ENCODE measurements at places on chromosomes 7 and 10. TPM values are rescaled to one million over a fixed set of nuclear protein-coding genes. Genes with fewer than 3 reads are reported as not detected.

- peak; percentile 74 for DNase-seq
- H3K27me3 ChIP-seq, result no peaks in the 10 kb centered on the region
- H3K27ac ChIP-seq, result peak overlapping the region; percentile 60
- H3K4me3 ChIP-seq, result no peak overlapping the region
- H3K4me1 ChIP-seq, result peaks cover 6% of the 10 kb centered on the region
Observed at GRCh38 chr7:104951546-104951945, 62.5 kb upstream of the KMT2E start.

- DNase-seq, result no peak
- no peak overlapping the region for H3K27ac ChIP-seq
- H3K4me1 ChIP-seq, result no peaks in the 10 kb centered on the region
- no peak overlapping the region for H3K4me3 ChIP-seq
- no peaks in the 10 kb centered on the region for H3K27me3 ChIP-seq
- no peaks in the 10 kb centered on the region for H3K36me3 ChIP-seq
Observed at GRCh38 chr7:138705167-138705566, 4.0 kb upstream of the SVOPL start.

The SFTPA2 gene
- not detected for total RNA-seq

- H3K4me1 ChIP-seq, result peaks cover 6% of the 10 kb centered on the region
- DNase-seq, result no peak
- H3K4me3 ChIP-seq, result no peak overlapping the region
Observed at GRCh38 chr7:40866601-40867000, 731.8 kb downstream of the SUGCT start.

- no peaks in the 10 kb centered on the region for H3K36me3 ChIP-seq
- peak; percentile 71 for DNase-seq
- no peaks in the 10 kb centered on the region for H3K27me3 ChIP-seq
- H3K4me1 ChIP-seq, result peaks cover 57% of the 10 kb centered on the region
- no peak overlapping the region for H3K4me3 ChIP-seq
- H3K27ac ChIP-seq, result 0 out of 2 replicates have a peak overlapping the region, but pooled peaks have one; percentile 14
Observed at GRCh38 chr7:20219446-20220292, 2.5 kb upstream of the MACC1 start.

DNA sequence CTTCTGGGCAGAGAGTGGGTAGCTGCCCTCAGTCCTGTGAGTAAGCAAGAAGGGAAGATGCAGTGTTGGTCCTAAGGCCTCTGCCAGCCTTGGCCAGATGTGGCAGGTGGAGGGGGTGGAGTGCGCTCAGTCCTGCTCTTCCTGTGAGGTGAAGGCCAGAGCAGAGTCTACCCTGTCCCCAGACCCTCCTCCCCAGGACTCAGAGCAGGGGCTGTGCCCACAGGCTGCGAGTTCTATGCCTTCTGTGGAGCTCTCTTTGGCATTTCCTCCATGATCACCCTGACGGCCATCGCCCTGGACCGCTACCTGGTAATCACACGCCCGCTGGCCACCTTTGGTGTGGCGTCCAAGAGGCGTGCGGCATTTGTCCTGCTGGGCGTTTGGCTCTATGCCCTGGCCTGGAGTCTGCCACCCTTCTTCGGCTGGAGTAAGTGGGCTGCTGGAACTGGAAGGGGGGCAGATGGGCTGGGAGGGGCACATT, 4.0 kb downstream of the OPN4 start:
- H3K4me3 ChIP-seq, result no peak overlapping the region
- H3K36me3 ChIP-seq, result no peaks in the 10 kb centered on the region
- no peaks in the 10 kb centered on the region for H3K27me3 ChIP-seq

The ARID5B gene
- total RNA-seq, result 60.6 TPM

- no peak overlapping the region for H3K4me3 ChIP-seq
- no peaks in the 10 kb centered on the region for H3K27me3 ChIP-seq
- DNase-seq, result peak; percentile 86
- no peaks in the 10 kb centered on the region for H3K36me3 ChIP-seq
- H3K4me1 ChIP-seq, result peaks cover 8% of the 10 kb centered on the region
Observed at GRCh38 chr10:93261961-93262610, 188.4 kb downstream of the CYP26A1 start.

The NOD1 gene
- 8.6 TPM for total RNA-seq

DNA sequence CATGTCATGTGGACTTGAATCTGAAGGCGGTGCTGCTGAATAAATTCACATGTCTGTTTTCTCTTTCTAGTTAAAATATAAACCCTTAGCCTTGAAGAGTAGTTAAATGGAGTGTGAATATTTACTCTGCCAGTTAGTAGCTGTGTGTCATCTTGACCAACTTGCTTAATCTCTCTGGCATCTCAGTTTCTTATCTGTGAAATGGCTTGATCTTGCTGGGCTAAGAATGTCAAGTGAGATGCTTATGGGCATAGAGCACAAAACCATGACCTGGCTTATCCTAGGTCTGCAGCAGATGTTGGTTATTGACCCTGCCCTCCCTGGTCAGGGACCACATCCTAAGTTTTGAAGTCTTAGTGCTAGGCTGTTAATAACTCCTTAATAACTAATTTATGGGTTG, 16.6 kb downstream of the ARID5B start:
- H3K27ac ChIP-seq, result no peak overlapping the region
- no peak overlapping the region for H3K4me3 ChIP-seq

GRCh38 chr7:102981451-102981850, 68.7 kb downstream of the LRRC17 start:
- H3K4me3 ChIP-seq, result no peak overlapping the region
- no peak overlapping the region for H3K27ac ChIP-seq
- no peaks in the 10 kb centered on the region for H3K36me3 ChIP-seq
- no peak for DNase-seq

The NIPSNAP2 gene
- 39.7 TPM for total RNA-seq

- H3K27me3 ChIP-seq, result no peaks in the 10 kb centered on the region
- H3K4me1 ChIP-seq, result no peaks in the 10 kb centered on the region
- no peak overlapping the region for H3K4me3 ChIP-seq
- DNase-seq, result no peak
- H3K27ac ChIP-seq, result no peak overlapping the region
Observed at GRCh38 chr10:130041451-130042371, 68.9 kb downstream of the C10orf143 start.

- no peak for DNase-seq
- no peak overlapping the region for H3K4me3 ChIP-seq
- no peak overlapping the region for H3K27ac ChIP-seq
- no peaks in the 10 kb centered on the region for H3K27me3 ChIP-seq
Observed at GRCh38 chr10:132145521-132146185, 41.1 kb upstream of the DPYSL4 start.

DNA sequence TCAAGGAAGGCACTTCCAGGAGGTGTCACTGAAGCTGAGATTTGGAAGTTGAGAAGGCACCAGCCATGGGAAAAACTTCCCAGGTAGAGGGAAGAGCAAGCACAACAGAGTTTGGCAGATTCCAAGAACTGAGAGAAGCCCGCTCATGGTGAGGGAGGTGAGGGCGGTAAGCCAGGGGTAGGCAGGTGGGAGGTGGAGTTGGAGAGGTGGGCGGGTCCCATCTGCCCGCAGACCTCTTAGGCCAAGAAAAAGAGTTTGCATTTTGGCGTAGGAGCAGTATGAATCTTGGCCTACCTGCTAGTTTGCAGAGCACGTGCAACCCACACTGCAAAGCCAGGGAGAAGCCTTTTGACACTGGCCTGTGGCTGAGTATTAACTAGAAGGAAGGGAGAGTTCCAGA, 18.8 kb downstream of the FRMPD2 start:
- DNase-seq, result no peak
- no peaks in the 10 kb centered on the region for H3K4me1 ChIP-seq
- H3K36me3 ChIP-seq, result no peaks in the 10 kb centered on the region

GRCh38 chr7:138387755-138388475, 72.1 kb upstream of the TRIM24 start:
- no peak overlapping the region for H3K4me3 ChIP-seq
- no peaks in the 10 kb centered on the region for H3K27me3 ChIP-seq
- no peak overlapping the region for H3K27ac ChIP-seq
- no peak for DNase-seq
- no peaks in the 10 kb centered on the region for H3K36me3 ChIP-seq
- H3K4me1 ChIP-seq, result no peaks in the 10 kb centered on the region

GRCh38 chr10:131130025-131130424, 181.5 kb downstream of the TCERG1L start:
- no peaks in the 10 kb centered on the region for H3K4me1 ChIP-seq
- no peaks in the 10 kb centered on the region for H3K36me3 ChIP-seq
- no peak for DNase-seq

GRCh38 chr7:5377816-5378215, 45.8 kb downstream of the TNRC18 start:
- no peak overlapping the region for H3K27ac ChIP-seq
- no peak overlapping the region for H3K4me3 ChIP-seq
- H3K27me3 ChIP-seq, result no peaks in the 10 kb centered on the region
- H3K36me3 ChIP-seq, result no peaks in the 10 kb centered on the region
- peaks cover 4% of the 10 kb centered on the region for H3K4me1 ChIP-seq

The SLC16A9 gene
- total RNA-seq, result not detected

The GSTO2 gene
- 1.1 TPM for total RNA-seq

GRCh38 chr7:151851145-151851751, 25.7 kb downstream of the PRKAG2 start:
- no peaks in the 10 kb centered on the region for H3K36me3 ChIP-seq
- peak overlapping the region; percentile 63 for H3K4me3 ChIP-seq
